Right forelimb (tissue), 1 donor: ENCODE measurements at places on chromosomes 3 and 15.

DNA sequence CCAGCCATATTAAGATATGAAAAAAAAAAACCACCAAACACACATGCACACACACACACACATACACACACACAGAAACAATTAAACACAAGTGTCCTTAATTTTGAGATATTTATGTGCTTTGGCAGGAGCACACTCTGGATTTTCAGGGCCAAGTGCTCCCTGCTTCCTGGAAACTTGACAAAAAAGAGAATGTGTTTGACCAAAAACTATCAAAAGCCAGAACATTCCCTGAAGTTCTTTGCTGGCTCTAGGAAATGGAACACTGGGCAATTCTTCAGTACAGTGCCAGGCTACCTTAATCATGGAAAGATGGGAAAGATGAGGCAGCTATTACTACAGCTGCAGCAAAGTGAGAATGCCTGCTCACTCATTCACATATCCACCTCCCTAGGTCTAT is 44.6 kb downstream of the P3H2 start:
- DNase-seq: no peak

DNA sequence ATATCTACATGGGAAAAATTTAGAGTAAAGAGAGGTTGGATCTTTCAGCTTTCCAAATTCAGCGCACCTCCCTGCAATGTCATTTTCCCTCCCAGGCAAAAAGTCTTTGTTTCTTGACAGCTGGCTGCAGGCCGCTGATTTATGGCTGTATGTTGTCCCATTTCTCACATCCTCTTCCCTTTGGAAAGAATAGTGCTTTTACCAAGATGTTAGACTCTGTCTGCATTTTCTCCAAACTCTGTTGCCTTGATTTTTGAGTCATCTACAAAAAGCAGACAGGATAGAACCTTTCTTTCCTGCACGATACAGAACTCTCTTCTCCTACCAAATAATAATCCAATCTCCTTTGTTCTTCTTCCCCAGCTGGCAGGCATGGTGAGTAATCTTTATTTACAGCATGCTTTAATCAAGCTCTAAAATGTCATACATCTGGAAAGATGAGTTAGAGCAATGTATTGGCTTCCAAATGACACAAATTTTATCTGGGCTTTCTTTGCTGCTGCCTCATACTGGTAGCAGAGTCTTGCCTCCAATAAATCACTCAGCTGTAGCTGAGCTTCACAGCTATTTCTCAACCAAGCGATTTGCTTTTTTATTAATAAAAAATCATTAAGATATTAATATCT is 101.9 kb downstream of the PIK3R4 start:
- no peak for DNase-seq

GRCh38 chr3:57826952-57827723 is 71.0 kb downstream of the SLMAP start:
- DNase-seq: no peak

DNA sequence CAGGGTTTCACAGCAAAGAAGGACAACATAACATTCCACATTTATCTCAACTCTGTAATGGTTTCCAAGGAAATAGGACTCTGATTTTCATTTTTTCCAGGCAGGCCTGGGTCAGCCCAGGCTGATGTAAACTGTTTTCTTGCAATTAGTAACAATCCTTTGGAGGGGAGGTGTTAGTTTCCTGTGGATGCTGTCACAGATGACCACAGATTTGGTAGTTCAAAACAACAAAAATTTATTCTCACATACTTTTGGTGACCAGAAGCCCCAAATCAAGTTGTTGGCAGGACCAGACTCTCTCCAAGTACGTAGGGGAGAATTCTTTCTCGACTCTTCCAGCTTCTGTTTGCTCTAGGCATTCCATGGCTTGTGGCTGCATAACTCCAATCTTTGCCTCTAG is 88.0 kb downstream of the EDEM1 start:
- DNase-seq: no peak

DNA sequence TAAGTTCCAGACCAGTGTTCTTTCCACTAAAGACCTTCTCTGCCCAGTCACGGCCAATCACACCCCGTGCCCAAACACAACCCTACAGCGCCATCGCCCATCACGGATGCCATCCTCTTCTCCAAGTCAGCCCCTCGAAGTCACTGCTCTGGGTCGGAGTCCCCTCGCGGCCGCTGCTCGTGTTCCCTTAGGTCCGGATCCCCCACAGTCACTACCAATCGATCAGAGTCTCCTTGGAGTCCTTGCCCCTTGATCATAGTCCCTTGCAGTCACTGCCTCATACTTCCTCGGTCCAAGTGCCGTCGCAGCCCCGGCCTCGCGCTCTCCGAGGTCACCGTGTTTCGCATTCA is 461 bp downstream of the PCYT1A start:
- DNase-seq: peak; percentile 62

DNA sequence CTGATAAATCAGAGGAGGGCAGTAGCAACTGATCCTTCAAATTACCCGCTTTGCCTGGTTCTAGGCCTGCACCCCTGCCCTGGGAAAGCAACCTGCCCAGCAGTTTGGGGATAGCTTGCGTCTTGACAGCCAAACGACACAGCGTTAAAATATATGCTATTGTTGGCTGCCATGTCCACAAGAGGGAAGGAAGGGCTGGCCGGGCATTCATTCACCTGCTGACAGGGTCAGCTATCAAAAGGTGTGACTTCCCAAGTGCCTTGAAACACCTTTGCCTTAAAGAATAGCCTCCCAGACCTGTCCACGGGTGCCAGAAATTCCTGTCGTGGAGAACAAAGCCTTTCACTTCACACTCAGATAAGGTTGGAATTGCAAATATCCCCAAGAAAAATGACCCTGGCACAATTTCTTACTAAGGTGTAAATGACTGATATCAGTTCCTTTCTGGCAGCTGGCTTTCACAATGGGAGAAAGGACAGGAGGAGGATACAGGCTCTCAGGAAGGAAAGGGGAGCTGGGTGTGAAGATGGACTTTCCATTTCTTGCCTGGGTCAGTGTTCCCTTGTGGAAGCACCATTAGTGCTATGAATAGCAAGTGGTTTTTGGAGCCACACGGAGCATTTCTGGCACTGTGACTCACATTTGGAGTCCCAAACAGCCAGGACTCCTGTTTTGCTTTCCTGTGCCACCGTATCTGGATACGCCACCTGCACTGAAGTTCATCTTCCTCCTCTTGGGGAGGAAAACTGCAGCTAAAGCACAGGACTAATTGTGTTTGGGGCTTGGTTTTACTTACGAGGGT is 19.2 kb downstream of the ALDH1A3 start:
- peak; percentile 40 for DNase-seq

GRCh38 chr3:4218456-4219226 is 84.5 kb upstream of the SETMAR start:
- DNase-seq: no peak

GRCh38 chr3:50450209-50450921 is 53.1 kb downstream of the CACNA2D2 start:
- DNase-seq: peak; percentile 70

GRCh38 chr3:158774965-158775364 is 26.9 kb upstream of the MFSD1 start:
- DNase-seq: no peak

GRCh38 chr15:41656188-41656587 is 4.0 kb upstream of the MGA start:
- no peak for DNase-seq

DNA sequence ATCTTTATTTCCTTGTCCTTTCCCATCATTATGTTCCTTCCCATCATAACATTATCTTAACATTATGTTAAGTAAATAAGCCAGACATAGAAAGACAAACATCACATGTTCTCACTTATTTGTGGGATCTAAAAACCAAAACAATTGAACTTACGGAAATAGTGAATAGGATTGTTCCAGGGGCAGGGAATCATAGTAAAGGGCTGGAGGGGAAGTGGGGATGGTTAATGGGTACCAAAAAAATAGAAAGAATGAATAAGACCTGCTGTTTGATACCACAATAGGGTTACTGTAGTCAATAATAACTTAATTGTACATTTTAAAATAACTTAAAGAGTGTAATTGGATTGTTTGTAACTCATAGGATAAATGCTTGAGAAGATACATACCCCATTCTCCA is 36.7 kb upstream of the MBNL1 start:
- DNase-seq: no peak

DNA sequence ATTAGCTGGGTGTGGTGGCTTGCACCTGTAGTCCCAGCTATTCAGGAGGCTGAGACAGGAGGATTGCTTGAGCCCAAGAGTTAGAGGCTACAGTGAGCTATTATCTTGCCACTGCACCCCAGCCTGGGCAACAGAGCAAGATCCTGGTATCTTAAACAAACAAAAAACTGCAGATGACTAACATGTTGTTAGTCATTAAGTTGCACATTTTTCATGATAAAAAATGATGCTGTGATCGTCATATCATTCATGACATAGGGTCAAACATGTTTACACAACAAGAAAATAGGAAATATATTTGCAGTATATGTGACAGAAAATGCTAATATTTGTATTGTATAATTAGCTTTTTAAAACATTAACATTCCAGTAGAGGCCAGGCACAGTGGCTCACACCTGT is 20.2 kb upstream of the DAPK2 start:
- DNase-seq: no peak

DNA sequence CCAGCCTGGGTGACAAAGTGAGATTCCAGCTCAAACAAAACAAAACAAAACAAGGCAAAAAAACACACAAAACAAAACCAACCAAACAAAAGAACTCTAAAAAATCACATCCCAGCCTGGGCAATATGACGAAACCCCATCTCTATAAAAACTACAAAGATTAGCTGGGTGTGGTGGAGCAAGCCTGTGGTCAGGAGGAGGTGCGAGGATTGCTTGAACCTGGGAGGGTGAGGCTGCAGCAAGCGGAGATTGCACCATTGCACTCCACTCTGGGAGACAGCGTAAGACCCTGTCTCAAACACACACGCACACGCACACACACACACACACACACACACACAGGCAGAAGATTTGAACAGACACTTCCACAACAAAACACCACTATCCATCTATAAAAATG is 99.6 kb downstream of the SHQ1 start:
- no peak for DNase-seq

DNA sequence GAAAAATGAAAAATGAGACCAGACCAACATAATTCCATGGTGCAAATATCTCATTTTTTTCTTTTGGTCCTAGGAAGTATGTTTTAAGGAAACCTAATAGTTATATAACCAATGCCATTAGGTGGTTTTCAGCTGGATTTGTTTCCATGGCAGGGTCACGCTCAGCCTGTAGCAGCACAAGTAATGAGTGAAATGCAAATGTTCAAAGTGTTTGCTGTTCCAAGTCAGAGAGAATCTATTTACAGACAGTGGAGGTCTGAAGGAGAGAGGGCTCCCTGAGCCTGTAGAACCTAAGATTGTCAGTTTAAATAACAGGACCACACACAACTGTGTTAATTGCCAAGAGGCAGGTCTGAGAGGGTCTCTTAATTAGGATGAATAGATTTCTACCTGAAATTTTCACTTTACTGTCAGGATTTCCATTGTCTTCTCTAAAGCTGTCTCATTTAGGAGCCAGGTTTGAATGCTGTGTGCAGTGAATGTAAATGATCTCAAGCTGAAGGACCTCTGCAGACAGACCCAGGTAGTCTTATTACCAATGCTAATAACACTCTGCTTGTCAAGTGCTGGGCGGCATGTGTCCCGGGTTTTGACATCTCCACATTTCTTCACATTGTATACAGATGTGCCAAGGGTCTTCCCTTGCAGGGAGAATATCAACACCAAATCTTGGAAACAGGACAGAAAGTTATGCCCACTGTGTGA is 317.3 kb upstream of the NECTIN3 start:
- DNase-seq: no peak

GRCh38 chr15:69593981-69594966 is 141.7 kb downstream of the RPLP1 start:
- DNase-seq: peak; percentile 81

GRCh38 chr3:113769551-113769950 is 22.7 kb downstream of the ATP6V1A start:
- no peak for DNase-seq

GRCh38 chr3:69339760-69340159 is 46.1 kb downstream of the FRMD4B start:
- no peak for DNase-seq

GRCh38 chr3:184712248-184713039 is 580 bp upstream of the MAGEF1 start:
- DNase-seq: no peak

GRCh38 chr15:78925956-78926743 is 18.7 kb downstream of the CTSH start:
- no peak for DNase-seq

DNA sequence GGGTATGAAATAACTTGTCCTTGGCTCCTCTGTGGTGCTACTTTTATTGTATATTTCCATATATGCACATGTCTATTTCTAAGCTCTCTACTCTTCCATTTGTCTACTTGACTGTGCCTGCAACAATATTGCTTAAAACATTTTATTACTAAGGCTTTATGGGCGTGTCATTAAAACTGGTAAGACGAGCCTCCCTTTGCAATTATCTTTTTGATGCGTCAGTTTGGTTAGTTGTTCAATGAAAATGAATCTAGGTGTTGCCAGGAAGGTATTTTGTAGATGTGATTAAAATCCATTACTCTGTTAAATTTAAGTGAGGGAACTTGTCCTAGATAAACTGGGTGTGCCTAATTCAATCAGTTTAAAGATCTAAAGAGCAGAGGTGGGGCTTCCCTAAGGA is 12.9 kb upstream of the TRA2B start:
- no peak for DNase-seq

DNA sequence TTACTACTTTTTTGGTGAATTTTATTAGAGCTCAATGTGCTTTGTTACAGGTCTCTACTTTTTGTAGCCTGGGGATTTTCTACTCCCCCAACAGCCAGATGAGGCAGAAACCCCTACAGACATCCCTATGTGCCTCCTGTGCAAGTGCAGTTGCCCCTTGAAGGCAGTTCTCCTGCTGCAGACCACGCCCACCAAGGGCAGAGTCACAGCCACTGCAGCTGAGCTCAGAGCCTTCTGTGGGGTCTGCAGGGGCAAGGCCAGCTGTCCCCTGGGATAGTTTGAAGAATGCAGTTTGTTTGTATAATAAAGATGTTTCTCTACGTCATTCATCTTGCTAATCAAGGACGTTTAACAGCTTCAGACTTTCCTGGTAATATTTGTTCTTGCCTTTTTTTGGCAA is 76.8 kb downstream of the NPAP1 start:
- DNase-seq: no peak

GRCh38 chr3:16512435-16513140 is 911 bp downstream of the RFTN1 start:
- DNase-seq: peak; percentile 67

DNA sequence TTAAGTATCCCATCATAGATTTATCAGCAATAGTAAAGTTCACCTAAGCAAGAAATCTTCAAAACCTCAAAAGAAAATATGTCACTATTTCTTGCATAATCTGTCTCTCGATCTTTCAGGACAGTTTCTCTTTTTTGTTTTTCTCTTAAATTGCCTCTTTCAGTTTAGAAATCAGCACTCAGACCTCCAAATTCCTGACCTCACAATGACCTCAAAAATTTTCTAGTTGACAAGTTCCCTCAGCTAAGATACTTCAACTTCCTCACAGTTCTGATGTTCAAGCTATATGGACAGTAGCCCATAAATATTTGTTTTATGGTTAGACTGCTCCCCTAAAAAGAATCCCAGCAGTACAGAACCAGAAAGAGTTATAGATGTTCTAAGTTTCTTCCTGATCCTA is 24.1 kb downstream of the SLC24A5 start:
- no peak for DNase-seq
